ENCODE measurements at places on chromosomes 5 and 9. TPM values are rescaled to one million over a fixed set of nuclear protein-coding genes. Genes with fewer than 3 reads are reported as not detected.

Gene PRELID2
- total RNA-seq: 15.6 TPM

Gene EPB41L4B
- 0.12 TPM for total RNA-seq

Gene NSUN2
- 51.0 TPM for total RNA-seq

Gene TAF11L10
- total RNA-seq: not detected

Gene ITGA1
- total RNA-seq: 10.2 TPM

Gene ACER2
- total RNA-seq: 3.5 TPM

Gene LHX2
- total RNA-seq: not detected

Gene ZNG1E
- 47.6 TPM for total RNA-seq

Gene ZFP37
- total RNA-seq: 2.1 TPM

Gene PDE6A
- total RNA-seq: not detected

Gene CER1
- not detected for total RNA-seq

Gene NME5
- total RNA-seq: 2.1 TPM

Gene HEXB
- 366 TPM for total RNA-seq

Gene TRPM3
- 11.9 TPM for total RNA-seq

Gene PCDHA9
- under 0.01 TPM for total RNA-seq

Gene PCDHA12
- total RNA-seq: 0.15 TPM

Gene SMIM32
- not detected for total RNA-seq

Gene EIF4E1B
- total RNA-seq: not detected

Gene RAPGEF1
- total RNA-seq: 11.0 TPM

Gene ZNF300
- 8.3 TPM for total RNA-seq

Gene ZDHHC11B
- 0.12 TPM for total RNA-seq

Gene SPATA31E1
- not detected for total RNA-seq

Gene TMEM203
- 23.2 TPM for total RNA-seq

Gene SLIT3
- 27.8 TPM for total RNA-seq

Gene SVEP1
- total RNA-seq: 9.8 TPM

Gene PLPP7
- total RNA-seq: 11.4 TPM

Gene DPH7
- total RNA-seq: 14.0 TPM

Gene PDZD2
- total RNA-seq: 0.23 TPM

Gene LVRN
- 1.5 TPM for total RNA-seq

Gene CENPP
- total RNA-seq: 0.47 TPM

Gene C8G
- not detected for total RNA-seq

Gene CRB2
- not detected for total RNA-seq

Gene FOXD4L5
- 0.08 TPM for total RNA-seq

Gene MED22
- total RNA-seq: 63.1 TPM

Gene GKAP1
- 0.35 TPM for total RNA-seq

Gene MAMDC2
- total RNA-seq: 2.7 TPM
